ENCODE measurements at places on chromosomes 5 and 9. TPM values are rescaled to one million over a fixed set of nuclear protein-coding genes. Genes with fewer than 3 reads are reported as not detected.

Gene HSPB3
- total RNA-seq, result 0.10 TPM

Gene DOK3
- 4.1 TPM for total RNA-seq

Gene MUSK
- not detected for total RNA-seq

Gene MAP3K1
- total RNA-seq, result 1.7 TPM

Gene PCAT7
- 0.78 TPM for total RNA-seq

Gene OBP2B
- total RNA-seq, result not detected

Gene CCDC180
- 0.75 TPM for total RNA-seq

Gene CEP78
- 20.2 TPM for total RNA-seq

Gene SPARC
- total RNA-seq, result 20.7 TPM

Gene FBLL1
- total RNA-seq, result not detected

Gene UHRF2
- 31.5 TPM for total RNA-seq

Gene PTPRD
- total RNA-seq, result 0.30 TPM

Gene TOMM5
- total RNA-seq, result 357 TPM

Gene RNF180
- total RNA-seq, result 0.45 TPM

Gene PCDHGB3
- total RNA-seq, result 0.17 TPM

Gene SPINK6
- not detected for total RNA-seq

Gene PCDHA11
- 0.22 TPM for total RNA-seq

Gene SPATA31C1
- total RNA-seq, result not detected

Gene PCDHAC1
- 1.5 TPM for total RNA-seq

Gene ADRB2
- 0.79 TPM for total RNA-seq

Gene POU5F2
- 0.01 TPM for total RNA-seq

Gene GCNT4
- 0.43 TPM for total RNA-seq

Gene PDCD1LG2
- total RNA-seq, result 0.46 TPM

Gene ACOT12
- not detected for total RNA-seq

Gene SLC36A3
- total RNA-seq, result not detected

Gene PCDHB5
- 1.6 TPM for total RNA-seq

Gene GPX8
- total RNA-seq, result 36.3 TPM

Gene ANKRD18B
- total RNA-seq, result 4.6 TPM

Gene LECT2
- not detected for total RNA-seq

Gene PDE6A
- total RNA-seq, result 0.13 TPM

Gene DPP7
- total RNA-seq, result 122 TPM

Gene S100Z
- total RNA-seq, result not detected

Gene NMUR2
- total RNA-seq, result 0.09 TPM

Gene C9
- not detected for total RNA-seq

Gene LHX3
- total RNA-seq, result 0.09 TPM

Gene TRAF1
- 4.7 TPM for total RNA-seq

Gene NFIB
- total RNA-seq, result 9.9 TPM

Gene C9orf43
- total RNA-seq, result 0.65 TPM

Gene MRPL50
- 13.7 TPM for total RNA-seq

Gene PTPN3
- 15.4 TPM for total RNA-seq

Gene MLANA
- total RNA-seq, result not detected

Gene NEUROG1
- total RNA-seq, result not detected

Gene CEL
- 0.70 TPM for total RNA-seq

Gene ABLIM3
- 19.5 TPM for total RNA-seq

Gene TAF1L
- not detected for total RNA-seq

Gene LCN1
- total RNA-seq, result not detected

Gene CDC25C
- total RNA-seq, result 10.1 TPM

Gene PLPP1
- 37.3 TPM for total RNA-seq

Gene CCL19
- total RNA-seq, result not detected

Gene FBP2
- not detected for total RNA-seq

Gene CBY3
- total RNA-seq, result not detected

Gene PLAC8L1
- total RNA-seq, result 0.26 TPM

Gene TSSK1B
- not detected for total RNA-seq

Gene SEMA6A
- total RNA-seq, result 0.39 TPM

Gene HAVCR2
- total RNA-seq, result 0.39 TPM

Gene ANXA2R
- total RNA-seq, result 1.8 TPM

Gene LCN2
- total RNA-seq, result 3.8 TPM
